ENCODE measurements at places on chromosomes 16 and 17.

DNA sequence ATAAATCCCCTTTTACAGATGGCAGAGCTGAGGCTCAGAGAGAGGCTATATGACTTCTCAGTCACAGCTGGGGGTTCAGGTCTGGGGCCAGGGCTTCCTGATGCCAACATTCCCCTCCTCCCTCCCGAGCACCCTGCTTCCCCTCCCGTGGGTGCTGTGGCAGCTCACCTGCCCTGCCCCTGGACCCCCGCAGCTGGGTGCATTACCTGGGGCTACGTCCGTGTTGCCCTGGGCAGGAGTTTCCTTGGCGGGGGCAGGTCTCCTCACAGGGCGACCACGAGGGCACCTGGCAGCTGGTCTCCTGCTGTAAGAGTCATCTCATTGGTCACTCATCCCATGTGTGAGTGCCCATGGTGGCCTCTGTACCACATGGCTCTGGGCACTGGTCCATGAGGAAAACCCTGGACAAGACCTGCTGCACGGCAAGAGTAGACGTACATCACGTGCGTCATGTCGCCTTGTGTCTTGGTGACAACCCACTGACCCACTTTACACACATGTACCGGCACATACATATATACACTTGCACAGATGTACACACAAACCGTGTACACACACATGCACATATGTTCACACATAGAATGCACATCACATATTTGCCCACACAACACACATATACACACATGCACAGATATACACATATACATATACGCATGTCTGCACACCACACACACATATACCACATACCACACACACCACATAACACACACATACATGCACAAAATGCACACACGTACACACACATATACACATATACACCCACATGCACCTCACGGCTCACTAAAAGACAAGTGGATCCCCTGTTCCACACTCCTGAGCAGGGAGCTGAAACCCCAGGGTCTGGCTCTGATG lies 134.0 kb downstream of the FOXL1 start:
- DNase-seq, result no peak

GRCh38 chr16:10362077-10362863 lies 23.6 kb upstream of the ATF7IP2 start:
- peak; percentile 98 for DNase-seq

GRCh38 chr16:11992586-11993524 lies 16.3 kb downstream of the SNX29 start:
- no peak for DNase-seq

DNA sequence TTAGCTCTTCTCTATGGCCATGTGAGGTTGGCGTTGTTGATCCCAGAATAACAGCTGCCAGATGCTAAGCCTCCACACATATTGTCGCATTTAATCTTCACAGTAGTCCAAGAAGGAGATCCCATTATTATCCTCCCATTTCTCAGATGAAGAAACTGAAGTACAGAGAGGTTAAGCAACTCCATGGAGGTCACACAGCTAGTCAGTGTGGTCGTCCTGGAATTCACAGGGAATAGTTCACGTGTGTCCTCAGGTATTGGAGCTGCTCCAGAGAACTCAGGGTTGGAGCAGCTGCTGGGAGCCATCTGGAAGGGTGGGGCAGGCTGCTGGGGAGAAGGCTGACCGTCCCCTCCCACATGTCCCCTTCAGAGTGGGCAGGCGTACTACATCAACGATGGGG lies 19.5 kb downstream of the SDR42E2 start:
- DNase-seq, result no peak

DNA sequence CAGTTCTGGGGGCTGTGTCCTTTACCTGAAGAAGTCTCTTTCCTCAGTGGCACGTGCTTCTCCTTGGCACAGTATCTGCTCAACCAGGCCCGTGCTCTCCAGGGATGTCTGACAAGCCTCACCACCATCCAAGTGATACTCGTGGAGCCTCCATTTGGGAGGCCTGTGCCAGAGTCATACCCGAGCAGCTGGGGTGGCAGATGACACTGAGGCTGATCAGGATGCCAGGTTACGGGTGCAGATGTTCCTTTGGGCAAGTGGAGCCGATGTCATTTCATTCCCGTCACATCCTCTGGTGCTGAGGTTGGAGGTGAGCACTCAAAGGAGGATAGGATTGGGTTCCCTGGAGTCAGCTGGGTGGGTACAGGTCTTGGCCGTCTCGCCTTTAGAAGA lies 87.2 kb downstream of the KSR1 start:
- DNase-seq, result no peak

GRCh38 chr17:40517981-40518380 lies 16.6 kb upstream of the TNS4 start:
- DNase-seq, result no peak

DNA sequence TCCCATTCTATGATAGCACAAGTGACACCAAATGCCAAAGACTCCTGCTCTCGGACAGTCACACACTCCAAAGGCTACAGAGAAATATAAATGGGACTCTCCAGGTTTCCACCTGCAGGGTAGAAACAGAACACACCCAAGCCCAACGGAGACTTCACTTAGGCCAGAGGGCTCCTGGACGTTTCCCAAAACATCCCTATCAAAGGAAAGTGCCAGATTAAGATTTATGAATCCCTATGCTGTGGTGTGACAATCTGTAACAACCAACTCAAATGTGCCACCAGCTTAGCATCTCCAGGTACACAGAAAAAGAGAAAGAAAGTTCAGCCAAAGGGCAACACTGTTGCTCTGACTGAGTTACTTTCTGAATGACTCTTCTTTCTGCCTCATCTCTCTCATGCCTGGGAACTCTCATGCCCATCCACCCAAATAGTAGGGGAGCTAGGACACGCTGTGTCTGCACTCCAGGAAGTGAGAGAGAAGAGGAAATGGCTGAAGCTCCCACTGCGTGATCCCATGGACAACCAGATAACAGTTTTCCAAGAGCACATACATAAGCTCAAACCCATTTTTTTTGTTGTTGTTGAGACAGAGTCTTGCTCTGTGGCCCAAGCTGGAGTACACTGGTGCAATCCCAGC lies 49.7 kb downstream of the SMG6 start:
- DNase-seq, result no peak

- no peak for DNase-seq
Measured at GRCh38 chr17:73432624-73433190, 120.9 kb upstream of the CDC42EP4 start.

- no peak for DNase-seq
Measured at GRCh38 chr16:86988920-86989696, 328.1 kb downstream of the C16orf95 start.

GRCh38 chr17:12712415-12712814 lies 46.7 kb downstream of the MYOCD start:
- DNase-seq, result no peak

- no peak for DNase-seq
Measured at GRCh38 chr16:23388786-23389185, 64.2 kb downstream of the COG7 start.

- DNase-seq, result no peak
Measured at GRCh38 chr16:56362057-56362655, 63.2 kb downstream of the AMFR start.

DNA sequence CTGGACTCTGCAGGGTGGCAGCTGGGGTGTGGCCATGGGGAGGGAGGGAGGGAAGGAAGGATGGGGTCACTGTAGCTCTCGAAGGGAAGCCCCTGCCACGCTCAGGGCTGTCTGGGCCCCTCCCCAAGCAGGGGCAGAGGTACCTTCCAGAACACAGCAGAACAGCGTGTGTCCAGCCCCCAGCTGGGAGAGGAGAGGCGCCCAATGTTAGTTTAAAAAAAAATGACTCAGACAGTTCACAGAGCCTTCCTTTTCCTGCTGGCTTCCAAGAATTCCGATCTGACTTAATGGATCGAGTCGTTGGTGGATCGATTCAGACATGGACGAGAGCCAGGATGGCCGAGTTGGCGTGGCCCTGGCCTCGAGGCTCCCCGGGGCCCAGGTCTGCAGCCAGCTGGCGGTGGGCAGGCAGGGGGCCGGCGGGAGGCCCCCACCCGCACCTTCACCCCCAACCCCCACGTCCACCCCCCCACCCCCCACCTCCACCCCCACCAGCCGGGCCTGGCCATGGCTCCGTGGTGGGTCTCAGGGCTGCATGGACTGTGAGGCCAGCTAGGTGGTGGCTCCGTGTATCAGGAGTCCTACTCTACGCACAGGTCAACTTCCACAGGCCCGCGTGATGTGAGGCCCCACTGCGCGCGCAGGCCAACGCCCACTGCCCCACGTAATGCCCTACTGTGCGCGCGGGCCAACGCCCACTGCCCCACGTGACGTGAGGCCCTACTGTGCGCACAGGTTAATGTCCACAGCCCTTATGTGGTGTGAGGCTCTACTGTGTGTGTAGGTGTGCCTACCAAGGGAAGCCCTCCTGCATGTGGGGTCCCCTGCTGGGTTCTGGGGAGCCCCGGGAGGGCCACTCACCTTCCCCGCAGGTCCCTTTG lies 21.8 kb downstream of the CACNA1H start:
- peak; percentile 61 for DNase-seq

DNA sequence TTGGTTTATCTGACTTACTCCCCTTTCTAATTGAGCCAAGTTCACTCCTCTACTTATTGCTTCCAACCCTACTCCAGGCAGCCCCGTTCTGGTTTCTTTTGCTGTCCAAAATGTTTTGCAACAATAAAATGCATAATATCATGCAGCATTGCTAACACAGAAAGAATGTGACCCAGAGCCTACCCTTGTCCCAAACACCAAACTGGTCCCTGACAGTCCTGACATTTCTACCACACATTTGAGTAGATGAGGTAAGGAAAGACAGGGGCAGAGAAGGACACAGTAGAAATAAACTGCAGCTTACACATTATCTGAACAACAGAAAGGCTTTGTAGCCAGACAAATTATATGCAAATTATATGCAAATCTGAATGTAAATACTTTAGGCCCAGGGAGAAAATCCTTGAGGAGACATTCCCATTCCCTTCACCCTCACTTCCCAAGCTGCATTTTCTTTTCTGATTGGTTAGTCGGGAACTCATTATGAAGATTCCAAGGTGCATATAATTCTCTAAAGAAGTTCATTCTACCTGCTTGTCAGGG lies 31.6 kb downstream of the SOX9 start:
- DNase-seq, result no peak

DNA sequence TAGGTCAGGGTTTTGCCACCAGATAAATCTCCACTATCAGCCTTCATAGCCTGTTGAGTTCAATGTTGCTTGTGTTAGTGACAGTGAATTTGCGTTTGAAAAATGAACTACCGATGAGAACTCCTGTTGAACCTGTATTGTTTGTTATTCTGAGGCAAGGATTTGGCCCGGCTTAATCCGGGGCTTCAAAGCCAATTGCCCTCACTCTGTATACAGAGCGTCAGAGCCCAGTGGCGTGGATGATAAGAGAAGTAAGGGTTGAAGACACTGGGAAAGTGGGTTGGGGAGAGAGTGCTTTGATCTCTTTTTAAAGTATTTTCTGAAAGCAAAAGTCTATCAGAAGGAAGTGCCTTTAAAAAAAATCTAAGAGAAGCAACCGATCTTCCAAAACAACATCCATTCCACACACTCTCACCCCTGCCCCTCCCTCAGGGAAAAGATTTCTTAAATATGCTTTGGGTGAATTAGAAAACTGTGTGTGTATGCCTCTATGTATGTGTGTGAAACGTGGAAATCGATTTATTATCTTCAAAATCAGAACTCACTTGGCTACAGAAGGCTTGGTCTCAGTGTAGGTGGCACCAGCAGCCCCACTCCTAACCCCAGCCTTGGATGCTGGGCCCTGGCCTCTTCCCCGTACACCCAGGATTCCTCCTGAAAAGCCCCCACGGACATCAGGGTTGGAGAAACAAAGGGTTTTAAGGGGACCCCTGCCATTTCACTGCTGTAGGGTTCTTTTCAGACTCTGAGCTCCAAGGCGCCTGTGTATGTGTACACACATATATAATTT lies 8.8 kb downstream of the TBX4 start:
- peak; percentile 98 for DNase-seq

DNA sequence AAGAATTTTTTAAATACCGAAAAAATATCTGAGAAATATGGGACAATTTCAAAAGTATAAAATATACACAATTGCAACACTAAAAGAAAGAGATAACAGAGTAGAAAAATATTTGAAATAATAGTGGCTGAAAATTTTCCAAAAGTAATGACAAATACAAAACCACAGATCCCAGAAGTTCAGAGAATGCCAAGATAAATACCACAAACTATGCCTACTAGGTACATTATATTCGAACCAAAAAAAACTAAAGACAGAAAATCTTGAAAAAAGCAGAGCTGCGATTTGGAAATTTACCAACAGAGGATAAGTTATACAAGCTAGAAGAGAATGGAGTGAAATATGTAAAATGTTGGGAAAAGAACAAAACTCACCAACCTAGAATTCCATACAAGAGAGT lies 191.3 kb upstream of the ELAC2 start:
- DNase-seq, result no peak

GRCh38 chr16:64615630-64616280 lies 506.1 kb downstream of the CDH11 start:
- DNase-seq, result no peak

- peak; percentile 33 for DNase-seq
Measured at GRCh38 chr16:4792951-4793513, 2.1 kb upstream of the SMIM22 start.

- DNase-seq, result peak; percentile 58
Measured at GRCh38 chr17:56319531-56319930, 166.3 kb downstream of the ANKFN1 start.

DNA sequence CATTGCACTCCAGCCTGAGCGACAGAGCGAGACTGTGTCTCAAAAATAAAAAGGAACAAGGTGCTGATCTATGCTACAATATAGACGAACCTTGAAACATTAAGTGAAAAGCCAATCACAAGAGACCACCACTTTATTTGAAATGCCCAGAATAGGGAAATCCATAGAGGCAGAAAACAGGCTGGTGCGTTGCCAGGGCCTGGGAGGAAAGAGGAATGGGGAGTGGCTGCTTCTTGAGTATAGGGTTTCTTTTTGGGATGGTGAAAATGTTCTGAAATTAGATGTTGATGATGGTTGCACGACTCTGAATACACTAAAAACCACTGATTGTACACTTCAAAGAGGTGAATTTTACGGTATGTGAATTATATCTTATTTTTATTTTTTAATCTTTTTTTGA lies 20.3 kb upstream of the GLIS2 start:
- DNase-seq, result no peak

GRCh38 chr16:81324808-81325207 lies 10.0 kb downstream of the GAN start:
- no peak for DNase-seq

DNA sequence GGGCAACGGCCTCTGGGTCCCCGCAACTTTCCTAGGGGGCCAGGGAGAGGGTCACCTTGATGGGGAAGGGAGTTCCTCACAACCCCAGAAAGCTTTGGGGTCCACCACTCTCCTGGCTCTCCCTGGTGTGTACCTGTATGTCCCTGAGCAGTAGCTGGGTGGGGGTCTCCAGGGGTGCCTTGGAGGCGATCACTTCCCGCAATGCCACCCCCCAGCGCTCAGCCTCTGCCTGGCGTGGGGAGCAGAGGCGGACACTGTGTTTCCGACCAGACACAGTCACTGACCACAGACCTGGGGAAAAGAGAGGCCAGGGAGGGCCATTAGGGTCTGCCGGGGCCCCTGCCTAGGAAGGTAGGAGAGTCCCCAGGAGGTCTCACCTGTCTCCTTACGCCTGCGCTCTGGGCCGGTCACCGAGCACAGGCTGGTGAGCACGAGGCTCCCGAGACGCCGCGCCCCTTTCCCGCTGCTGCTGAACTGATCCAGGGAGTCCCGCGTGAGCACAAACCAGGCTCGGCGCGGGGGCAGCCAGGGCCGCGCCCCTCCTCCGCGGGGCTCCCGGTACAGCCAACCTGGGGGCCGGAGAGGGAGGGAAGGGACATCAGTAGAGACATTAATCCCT lies 3.4 kb downstream of the PLEKHH3 start:
- no peak for DNase-seq

All from HepG2 (cell line).